ENCODE measurements at places on chromosomes 5 and 9. TPM values are rescaled to one million over a fixed set of nuclear protein-coding genes. Genes with fewer than 3 reads are reported as not detected.

- DNase-seq: no peak
Measured at GRCh38 chr5:127326431-127326830, 35.8 kb downstream of the MEGF10 start.

- no peak for DNase-seq
Measured at GRCh38 chr9:22073349-22073748, 64.2 kb upstream of the CDKN2B start.

GRCh38 chr9:130834371-130835336, at the start of gene ABL1:
ABL1 (plus strand) TSS chr9:130835254; CDS start chr9:130835447, 193 bp downstream.
- peak; percentile 85 for DNase-seq

DNA sequence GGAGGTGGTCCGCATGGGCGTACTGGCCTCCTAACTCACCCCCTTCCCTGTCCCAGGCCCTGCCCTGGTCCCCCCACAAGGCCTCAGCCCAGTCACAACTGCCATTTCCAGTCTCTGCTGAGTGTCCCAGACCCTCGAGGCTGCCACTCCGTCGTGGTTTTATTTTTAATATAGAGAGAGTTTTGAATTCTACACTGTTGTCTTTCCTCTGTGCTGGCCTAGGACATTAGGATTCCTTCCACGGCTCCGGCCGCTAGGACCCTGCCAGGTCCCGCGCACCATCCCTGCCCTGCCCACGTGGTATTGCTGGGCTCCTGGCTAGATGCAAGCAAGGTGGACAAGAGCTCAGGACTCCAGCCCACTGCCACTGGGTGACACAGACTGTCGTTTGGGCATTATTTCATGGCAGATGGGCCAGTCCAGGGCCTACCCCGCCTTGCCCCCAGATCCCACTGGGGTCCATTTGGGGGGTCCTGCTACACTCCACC, 53.3 kb downstream of the SAR1B start:
- DNase-seq: no peak

DNA sequence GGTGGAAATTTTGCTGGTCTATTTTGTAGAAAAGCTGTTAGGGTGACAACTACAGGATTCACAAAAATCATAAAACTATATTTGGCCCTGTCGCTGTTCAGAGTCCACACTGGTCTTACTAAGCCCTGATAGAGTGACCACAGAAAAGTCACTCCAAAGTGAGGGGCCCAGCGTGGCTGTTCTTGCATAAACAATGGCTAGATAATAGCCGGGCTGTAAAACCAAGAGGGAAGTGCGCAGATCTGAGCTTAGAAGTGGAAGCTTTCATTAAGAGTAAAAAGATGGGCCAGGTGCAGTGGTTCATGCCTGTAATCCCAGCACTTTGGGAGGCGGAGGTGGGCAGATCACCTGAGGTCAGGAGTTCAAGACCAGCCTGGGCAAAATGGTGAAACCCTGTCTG, 15.5 kb upstream of the CTSL start:
- no peak for DNase-seq

DNA sequence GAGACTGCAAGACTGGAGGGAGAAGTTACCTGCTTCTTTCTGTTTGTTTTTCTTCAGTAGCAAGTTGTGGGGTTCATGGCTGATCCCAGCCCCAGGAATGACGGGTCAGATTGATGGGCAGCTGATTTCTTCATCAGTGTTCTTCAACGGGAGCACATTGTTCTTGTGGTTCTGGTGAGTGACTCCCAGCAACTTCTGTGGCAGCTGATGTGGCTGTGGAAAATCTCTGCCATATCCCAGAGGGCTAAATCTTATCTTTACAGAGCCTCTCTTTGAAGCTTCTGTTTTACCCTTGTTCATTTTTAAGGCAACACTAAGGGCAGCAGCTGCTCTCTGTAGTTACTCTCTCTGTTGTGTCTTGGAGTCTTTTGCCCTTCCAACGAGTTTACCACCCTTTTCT, 710.3 kb downstream of the PRELID2 start:
- no peak for DNase-seq

Gene GCNT4
- total RNA-seq: 1.8 TPM

Gene TMEM174
- total RNA-seq: not detected

Gene TAF11L10
- total RNA-seq: not detected

Gene PCDHAC1
- total RNA-seq: not detected

Gene ALDH1A1
- not detected for total RNA-seq

Gene DPM2
- 10.8 TPM for total RNA-seq

Gene ZNF454
- total RNA-seq: under 0.01 TPM

Gene PCDHB2
- 0.36 TPM for total RNA-seq

Data from IMR-90 (cell line).